ENCODE measurements at places on chromosomes 6 and 20. TPM values are rescaled to one million over a fixed set of nuclear protein-coding genes. Genes with fewer than 3 reads are reported as not detected.

GRCh38 chr20:59643615-59644061 is 39.3 kb downstream of the PHACTR3 start:
- peak; percentile 48 for DNase-seq

DNA sequence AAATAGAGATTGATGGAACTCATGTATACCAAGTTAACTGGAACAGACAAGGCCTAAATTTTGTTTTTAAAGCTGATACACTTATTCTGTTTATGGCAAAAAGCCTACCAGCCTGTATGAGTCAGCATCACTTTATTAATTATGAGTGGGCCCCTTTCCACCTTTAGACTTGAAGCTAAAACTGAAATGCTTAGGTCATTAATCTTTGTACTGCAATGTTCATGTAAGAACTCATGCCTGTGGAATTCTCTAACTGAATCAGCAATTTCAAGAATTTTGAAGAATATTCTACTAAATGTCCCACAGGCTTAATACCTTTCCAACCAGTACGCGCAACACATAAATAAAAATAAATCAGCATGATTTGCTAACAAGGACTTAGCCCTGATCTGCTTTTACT is 140.2 kb upstream of the PHACTR1 start:
- DNase-seq, result no peak

The MYLIP gene
- total RNA-seq, result 66.6 TPM

DNA sequence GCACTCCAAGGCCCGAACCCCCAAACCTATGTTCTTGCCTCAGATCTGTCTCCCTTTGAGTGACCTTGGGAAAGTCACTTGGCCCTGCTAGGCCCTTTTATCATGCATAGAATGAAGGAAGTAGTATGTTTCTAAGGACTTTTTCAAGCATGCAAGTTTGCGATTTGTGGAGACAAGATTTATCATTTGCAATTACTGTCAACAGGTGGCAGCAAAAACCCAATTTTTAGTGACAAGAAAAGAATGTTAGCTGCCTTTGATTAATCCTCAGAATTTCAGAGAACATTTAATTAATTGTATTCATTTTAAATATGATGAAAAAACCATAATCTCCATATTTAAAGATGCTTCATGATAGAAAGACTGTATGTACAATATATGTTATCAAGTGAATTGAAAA is 28.3 kb upstream of the PREP start:
- DNase-seq, result no peak
